ENCODE measurements at places on chromosomes 11 and 22.
A peak's percentile ranks its signal among the peaks of the same experiment; 100 is the strongest.

GRCh38 chr11:64000026-64000739 lies 13.9 kb downstream of the OTUB1 start:
- peak; percentile 77 for DNase-seq

- DNase-seq = peak; percentile 21
These were observed 125.8 kb downstream of the MICAL2 start for GRCh38 chr11:12235947-12236743.

GRCh38 chr11:76236092-76236999 lies 30.0 kb upstream of the WNT11 start:
- peak; percentile 40 for DNase-seq

DNA sequence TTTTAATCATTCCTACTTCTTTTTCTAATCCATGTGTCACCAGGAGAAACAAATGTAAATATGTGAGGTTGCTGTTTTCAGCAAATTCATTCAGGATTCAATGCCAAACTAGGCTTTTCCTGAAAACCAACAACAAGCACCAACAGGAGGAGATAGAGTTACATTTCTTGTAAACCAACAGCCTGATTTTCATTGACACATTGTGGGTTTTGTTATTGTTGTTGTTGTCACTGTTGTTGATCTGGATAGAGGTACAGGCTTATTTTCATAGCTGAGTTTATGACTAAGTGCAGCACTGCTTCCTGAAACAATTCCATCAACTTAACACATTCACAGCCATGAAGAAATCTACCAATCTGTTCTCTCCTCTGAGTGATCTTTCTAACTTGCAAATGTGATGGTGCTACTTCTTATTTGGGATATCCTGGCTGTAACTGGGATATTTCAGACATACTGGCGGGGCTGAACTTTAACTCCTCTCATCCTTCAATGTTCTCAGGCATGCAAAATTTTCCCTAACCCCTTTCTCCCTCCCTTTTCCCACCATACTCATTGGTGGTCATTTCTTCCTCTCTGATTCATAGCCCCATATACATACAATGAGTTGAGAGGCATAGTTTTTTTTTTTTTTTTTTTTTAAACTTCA lies 65.5 kb downstream of the ME3 start:
- no peak for DNase-seq

GRCh38 chr22:37659066-37659896 lies 758 bp downstream of the PDXP start:
- DNase-seq = peak; percentile 32

- DNase-seq = no peak
These were observed 55.4 kb downstream of the HSD17B12 start for GRCh38 chr11:43735961-43736360.

DNA sequence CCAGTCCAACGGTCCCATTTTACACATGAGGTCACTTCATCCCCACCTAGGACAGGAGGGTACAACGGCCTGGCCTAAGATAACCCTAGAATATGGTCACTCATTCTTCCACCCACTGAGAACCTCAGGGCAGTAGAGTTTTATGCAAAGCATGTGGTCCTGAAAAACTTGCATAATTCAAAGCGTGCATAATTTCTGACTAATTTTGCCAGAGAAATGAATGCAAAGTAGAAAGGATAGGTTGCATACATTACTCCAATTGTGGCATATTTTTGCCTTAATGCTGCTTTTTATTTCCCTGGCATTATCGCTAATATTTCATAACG lies 32.5 kb upstream of the SLC35C1 start:
- DNase-seq = no peak

- no peak for DNase-seq
These were observed 42.8 kb upstream of the CCND1 start for GRCh38 chr11:69598147-69598546.

GRCh38 chr11:122853261-122853660 lies 15.0 kb downstream of the CRTAM start:
- DNase-seq = no peak

DNA sequence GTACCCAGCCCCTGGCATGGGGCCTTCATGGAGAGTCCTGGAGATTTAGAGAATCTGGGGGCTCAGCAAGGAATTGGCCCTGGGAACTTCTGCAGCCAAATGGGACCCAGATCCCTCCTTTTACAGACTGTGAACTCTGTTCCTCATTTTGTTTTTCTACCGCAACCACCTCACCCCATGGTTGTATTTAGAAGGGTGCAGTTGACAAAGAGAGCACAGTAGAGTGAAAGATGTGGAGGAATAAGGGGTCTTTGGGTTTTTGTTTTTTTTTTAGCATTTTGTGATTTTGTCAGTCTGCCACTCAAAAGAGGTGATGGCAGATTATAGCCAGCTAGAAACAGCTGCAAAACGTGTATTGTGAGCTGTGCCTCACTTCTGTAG lies 1.9 kb downstream of the ZNF74 start:
- no peak for DNase-seq

DNA sequence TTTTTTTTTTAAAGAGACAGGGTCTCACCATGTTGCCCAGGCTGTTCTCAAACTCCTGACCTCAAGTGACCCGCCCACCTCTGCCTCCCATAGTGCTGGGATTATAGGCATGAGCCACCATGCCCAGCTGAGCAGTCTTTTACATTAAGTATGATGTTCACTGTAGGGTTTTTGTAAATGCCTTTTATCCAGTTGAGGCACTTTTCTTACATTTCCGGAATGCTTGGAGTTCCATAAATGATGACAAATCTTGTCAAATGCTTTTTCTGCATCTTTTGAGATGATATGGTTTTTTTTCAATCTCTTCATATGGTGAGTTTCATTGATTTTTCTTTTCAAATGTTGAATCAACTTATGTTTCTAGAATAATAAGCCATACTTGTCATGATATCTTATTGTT lies 29.4 kb upstream of the CTTN start:
- DNase-seq = no peak

GRCh38 chr11:14544611-14545010 lies 24.4 kb upstream of the PSMA1 start:
- no peak for DNase-seq

DNA sequence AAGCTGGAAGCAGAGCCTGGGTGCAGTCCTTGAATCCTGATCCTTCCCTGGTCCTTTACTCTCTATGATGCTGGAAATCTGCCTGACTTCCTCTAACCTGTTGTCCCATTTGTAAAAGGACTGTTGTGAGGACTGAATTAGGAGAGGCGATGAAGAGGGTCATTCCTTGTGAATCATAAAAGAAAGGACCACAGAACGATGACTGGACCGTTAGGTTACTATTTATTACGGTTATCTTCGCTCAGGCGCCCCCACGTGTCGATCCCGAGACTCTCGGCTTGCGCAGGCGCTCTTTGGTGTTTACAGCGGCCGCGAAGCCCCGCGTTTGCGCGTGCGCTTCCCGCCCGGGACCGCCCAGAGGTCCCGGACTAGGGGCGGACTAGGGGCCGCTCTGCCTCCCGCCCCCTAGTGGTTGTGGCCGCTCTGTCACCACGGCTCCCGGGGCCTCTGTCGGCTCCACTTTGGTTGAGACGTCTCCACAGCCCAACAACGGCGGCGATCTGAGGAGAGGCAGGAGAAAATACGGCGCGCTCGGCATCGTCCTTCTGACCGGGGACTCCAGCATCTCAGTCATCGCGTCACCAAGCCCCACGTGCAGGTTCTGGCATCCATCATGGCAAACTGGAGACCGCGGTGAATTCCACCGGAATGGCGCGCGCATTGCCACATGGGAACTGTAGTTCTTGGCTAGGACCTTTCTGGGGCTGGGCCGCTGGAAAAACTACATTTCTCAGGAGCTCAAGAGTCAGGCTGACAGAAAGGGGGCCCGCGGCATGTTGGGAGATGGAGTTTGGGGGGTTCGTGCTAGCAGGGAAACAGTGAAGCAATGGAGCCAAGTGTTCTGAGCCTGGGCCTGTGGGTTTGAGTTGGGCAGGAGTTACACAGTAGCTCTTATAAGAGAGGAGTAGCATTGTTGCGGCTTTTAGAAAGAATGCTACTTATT lies at the start of gene STARD10:
STARD10 (minus strand) TSS at position 623 of the 943 bp plus-strand sequence. CDS start 12,866 bp downstream, outside the sequence.
- peak; percentile 96 for DNase-seq

DNA sequence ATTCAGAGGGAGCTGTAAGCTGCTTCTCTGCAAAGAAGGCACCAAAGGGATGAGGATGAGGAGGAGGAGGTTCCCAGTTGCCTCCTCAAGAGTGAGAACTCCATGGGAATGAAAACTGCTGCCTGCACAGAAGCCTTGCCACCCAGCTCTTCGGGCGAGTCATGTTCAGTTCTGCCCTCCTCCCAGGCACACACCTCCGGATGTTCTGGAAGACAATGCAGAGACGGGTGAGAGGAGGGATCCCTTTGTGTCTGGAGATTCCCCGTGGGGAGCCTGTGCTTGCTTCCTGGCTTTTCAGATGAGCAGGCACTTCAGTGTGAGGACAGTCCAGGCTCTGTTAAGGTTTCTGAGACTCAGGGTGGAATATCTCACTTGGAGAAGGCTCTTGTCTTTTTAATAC lies 295.6 kb downstream of the DDX10 start:
- DNase-seq = no peak

DNA sequence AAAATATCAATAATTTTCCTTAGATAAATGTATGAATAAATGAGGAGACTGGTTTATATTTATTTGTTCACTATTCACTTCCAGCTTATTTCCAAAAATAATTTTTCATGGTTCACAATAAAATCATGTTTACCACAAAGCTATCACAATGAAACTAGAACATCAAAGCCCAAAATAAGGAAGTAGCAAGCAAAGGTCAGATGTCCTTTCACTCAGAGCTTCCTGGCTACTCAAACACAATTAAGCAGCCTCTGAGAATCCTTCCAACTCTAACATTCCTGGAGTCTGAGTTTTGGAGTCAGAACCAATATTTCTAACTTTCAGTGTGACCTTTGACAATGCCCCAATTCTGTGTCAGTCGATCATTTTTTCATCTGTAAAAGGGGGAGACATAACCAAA lies 527.0 kb downstream of the SOX6 start:
- no peak for DNase-seq

DNA sequence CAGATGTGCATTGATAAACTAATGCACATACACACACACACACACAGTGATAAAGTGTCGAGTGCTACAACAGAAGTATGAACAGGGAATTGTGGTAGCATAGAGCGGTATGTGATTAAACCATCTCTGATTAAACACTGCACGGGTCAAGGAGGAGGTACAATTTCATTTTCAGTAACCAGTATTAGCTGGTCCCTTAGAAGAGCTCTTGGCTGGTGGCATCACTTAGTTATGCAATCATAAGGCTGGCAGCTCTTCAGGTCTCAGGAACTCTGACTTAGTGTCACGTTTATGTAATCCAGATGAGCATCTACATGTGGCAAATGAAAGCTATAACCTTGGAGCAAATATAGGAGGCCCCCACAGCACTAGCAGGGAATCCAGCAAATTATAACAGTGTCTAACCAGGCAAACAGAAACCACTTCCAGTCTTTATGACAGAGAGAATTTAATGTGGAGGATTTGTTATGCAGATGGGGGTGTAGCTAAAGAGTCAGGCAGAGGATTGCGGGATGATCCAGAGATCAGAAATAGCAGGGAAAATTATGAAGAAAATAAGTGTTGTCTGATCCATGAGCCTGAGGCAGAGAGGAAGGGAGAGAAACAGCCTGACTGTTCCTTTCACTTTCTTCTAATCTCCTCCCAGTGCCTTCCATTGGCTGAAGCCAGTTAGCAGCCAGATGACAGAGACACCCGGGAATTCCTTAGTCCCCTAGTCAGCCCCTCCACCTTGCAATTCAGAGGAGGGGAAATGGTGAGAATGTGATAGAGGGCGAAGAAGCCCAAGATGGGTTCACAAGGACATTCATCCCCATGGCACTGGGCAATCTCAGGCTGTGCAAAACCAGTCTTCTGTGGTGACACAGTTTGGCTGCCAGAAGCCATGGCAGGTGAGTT lies 533.1 kb upstream of the TENM4 start:
- no peak for DNase-seq

- no peak for DNase-seq
These were observed 89.3 kb upstream of the ASPHD2 start for GRCh38 chr22:26339755-26340154.

DNA sequence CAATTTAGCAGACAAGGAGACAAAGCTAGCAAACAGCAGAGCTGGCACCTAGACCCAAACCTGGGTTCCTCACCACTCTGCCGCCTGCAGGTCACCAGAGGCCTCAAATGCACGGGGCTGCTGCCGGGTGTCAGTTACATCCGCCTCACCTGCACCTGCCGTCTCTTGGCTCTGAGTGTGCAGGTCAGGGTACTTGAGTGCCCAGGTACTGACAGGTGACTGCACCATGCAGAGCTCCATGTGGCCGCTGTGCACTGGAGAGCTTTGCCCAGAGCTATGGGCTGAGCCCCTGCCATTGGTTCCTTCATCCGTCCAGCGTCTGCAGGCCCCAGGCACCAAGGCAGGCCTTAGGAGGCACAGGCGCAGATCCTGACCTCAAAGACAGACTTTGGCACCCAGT lies 35.0 kb downstream of the PDGFB start:
- no peak for DNase-seq

DNA sequence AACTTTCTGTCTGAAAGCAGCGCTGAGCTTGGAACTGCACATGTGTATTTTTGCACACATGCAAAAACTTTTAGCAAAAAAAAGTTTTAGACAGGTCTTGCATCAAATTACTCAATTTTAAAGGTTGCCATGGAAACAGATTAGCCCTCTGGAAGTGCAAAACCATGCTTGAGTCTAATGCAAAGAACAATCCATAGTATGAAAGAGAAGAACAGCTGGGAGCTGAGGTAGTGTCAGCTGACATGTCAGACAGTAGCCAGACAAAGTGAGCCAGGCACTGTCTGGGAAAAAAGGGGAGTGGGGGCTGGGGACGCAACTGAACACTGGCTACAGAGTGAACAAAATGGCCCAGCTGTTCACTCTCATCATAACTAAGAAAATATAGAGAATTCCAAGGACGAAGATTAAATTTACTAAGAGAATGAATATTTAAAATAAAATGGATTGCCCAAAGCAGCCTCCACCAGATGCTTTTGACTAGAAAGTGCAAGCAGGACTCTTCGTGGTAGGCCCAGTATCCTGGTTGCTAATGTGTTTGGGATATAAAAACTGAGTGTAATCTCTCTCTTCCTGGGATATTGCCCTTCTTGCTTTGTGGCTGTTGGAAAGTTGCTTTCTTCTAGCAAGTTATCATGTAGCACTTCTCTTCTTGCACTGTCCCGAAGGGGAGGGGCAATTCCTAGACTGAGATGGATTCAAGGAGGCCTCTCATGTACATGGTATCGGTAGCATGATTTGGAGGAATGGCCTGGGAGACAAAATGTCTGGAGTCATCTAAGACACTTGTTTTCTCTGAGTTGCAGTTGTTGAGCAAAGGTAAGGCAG lies 434.1 kb upstream of the FAT3 start:
- DNase-seq = no peak

All from CD4-positive, alpha-beta T cell treated with Interleukin-1 beta for 1 hour (primary cell).